Cardiac muscle cell (in vitro differentiated cells and primary cell): ENCODE measurements at places on chromosomes 11 and 22.
A peak's percentile ranks its signal among the peaks of the same experiment; 100 is the strongest.

GRCh38 chr22:19640306-19640705 lies 74.0 kb upstream of the SEPTIN5 start:
- no peak for DNase-seq

- DNase-seq: no peak
Measured at GRCh38 chr11:128222245-128222884, 365.0 kb downstream of the ETS1 start.

- no peak for DNase-seq
Measured at GRCh38 chr22:25566898-25567235, 2.4 kb downstream of the GRK3 start.

DNA sequence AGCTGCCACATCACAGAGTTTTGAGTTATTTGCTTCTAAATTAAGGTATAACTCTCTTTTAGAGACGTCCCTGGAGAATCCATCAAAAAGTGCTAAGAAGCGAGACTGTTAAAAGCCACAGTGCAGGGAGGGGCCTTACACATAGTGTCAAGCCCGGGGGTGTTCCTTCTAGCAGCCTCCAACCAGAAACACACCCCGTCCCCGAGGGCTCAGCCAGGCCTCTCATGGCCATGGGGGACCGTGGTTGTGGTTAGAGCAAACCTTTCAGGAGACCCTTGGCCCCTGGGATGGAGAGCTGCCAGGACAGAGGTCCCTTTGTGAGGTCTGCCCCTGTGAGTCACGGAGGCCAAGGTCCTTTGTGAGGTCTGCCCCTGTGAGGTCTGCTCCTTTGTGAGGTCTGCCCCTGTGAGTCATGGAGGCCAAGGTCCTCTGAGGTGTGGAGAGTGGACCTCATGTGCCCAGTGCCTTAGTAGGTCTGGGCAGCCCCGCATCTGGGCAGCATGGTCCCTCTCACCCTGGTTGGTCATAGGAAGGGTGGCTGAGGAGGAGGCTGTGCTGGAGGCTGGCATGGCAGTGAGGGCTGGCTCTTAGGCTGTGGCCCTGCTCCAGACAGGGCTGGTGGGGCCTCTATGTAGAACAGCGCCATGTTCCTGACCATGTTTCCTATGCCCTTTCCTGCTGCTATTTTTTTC lies 5.4 kb downstream of the GNAZ start:
- no peak for DNase-seq

GRCh38 chr11:10307400-10308200 lies 2.7 kb downstream of the ADM start:
- peak; percentile 95 for DNase-seq

- no peak for DNase-seq
Measured at GRCh38 chr11:134659882-134660281, 247.8 kb upstream of the B3GAT1 start.

DNA sequence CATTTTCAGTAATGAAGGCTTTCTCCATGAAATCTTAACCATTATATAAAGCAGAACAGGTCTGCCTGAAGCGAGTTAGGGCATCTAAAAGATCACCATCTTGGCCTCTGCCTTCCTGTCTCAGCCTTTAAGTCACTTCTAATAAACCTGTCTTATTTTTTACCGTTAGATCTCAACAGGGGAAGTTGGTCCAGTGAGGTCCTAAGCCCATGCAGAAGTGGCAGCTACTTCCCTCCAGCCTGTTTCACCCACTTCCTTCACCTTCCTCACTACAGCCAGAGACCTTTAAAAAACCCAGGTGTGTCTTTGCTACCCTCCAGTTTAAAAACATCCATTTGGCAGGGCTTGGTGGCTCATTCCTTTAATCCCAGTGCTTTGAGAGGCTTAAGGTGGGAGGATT lies 14.1 kb upstream of the LIPT2 start:
- no peak for DNase-seq

- no peak for DNase-seq
Measured at GRCh38 chr11:1763336-1763795, 361 bp downstream of the CTSD start.
